Brain (organoid and tissue), 16 donors: ENCODE measurements at places on chromosomes 3 and 15.

GRCh38 chr15:33011976-33012375, 182.5 kb downstream of the FMN1 start:
- no peak for DNase-seq

GRCh38 chr3:95037927-95038326, 975.1 kb downstream of the NSUN3 start:
- no peak for DNase-seq

GRCh38 chr15:48500595-48500994, 144.9 kb downstream of the FBN1 start:
- DNase-seq = no peak

DNA sequence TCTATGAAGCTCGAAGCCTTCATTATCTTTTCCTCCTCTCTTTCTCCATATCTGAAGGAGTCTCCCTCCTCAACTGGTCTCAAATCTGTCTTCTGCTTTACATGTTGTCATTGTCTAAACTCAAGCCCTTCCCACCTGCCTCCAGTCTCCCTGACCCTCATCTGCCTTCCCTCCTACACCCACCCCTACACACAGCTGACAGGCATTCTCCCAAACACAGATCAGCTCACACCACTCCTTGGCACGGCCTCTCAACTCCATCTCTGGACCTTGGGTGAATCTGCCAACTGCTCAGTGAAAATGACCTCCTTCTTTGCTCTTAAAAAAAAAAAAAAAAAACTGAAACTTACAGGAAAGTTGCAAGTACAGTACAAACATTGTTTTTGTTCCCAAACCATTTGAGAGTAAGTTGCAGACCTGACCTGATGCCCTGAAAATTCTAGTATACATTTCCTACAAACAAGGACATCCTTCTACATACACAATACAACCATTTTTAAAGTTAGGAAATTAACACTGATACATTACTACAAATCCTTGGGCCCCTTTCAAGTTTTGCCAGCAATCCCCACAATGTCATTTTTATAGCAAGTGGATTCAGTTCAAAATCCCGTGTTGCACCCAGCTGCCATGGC, 49.4 kb upstream of the UBE2E1 start:
- no peak for DNase-seq

DNA sequence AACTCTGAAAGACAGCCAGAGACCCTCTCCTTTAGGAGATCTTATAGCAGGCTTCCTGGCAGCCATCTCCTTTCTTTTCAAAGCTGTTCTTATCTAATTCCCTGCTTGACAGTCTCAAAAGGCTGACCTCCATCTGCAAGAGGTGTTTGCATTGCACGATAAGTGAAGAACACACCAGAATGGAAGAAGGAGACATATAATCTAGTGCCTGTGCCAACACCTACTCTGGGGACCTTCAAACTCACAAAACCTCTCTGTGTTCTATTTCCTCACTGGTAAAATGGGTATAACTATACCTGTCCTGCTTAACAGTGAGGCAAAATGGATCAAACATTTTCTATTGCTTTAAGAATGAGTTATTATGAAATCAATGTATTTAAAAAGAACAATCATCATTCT, 65.0 kb downstream of the WDR72 start:
- DNase-seq = no peak

- DNase-seq = no peak
Measured at GRCh38 chr15:86373147-86373546, 293.5 kb downstream of the AGBL1 start.

GRCh38 chr15:88057836-88058235, 198.7 kb downstream of the NTRK3 start:
- peak; percentile 74 for DNase-seq

DNA sequence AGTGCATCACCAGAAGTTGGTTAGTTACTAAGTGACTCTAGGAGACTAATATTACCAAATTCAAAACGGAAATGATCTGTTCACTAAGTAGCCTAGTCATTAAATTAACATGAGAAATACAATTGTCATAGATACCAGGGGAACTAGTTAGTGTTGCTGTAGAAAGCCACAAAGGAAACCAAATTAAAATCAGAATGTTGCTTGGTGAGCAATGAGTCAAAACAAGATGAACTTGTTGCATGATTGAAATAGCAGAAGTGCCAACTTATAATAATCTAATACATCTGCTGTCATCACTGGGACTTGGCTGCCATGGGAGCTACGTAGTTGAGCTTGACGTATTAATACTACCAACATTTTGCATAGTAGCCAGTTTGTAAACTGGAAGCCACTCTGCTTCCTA, 458.1 kb downstream of the DIPK2A start:
- DNase-seq = no peak

DNA sequence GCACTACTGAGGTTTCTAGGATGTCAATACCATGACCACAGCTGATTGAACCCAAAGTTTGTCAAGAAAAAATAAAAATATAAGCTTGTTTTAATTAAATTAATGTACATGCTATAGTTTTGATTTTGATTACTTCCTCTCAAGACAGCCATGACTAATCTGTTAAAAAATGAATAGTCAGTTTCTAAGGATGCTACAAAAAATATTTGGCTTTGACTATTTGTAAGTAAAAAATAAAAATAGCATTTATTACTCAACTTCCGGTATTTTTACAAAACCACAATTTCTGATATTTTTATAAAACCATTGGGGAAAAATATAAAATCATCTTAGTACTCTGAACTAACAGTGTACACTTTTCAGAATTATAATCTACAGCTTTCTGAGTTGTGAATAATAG, 12.1 kb upstream of the TEX9 start:
- no peak for DNase-seq

GRCh38 chr3:71374582-71374981, 208.9 kb downstream of the FOXP1 start:
- no peak for DNase-seq

DNA sequence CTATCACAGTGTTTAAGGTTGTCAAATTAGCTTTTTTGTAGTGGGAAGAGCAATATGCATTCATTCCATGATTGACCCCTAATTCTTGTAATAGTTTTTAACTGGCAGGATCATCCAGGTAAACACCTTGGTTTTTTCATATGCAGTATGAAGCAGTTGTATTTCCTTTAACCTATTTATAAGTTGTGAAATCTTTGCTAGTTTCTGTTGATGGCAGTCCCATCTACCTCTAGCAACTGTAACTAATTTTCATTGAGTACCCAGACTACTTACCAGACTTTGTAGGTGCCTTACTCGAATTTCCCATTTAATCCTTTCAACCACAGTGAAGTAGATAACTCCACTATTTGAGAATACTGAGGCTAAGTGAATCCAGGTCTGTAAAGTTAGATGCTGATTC, 6.1 kb downstream of the FXR1 start:
- no peak for DNase-seq

DNA sequence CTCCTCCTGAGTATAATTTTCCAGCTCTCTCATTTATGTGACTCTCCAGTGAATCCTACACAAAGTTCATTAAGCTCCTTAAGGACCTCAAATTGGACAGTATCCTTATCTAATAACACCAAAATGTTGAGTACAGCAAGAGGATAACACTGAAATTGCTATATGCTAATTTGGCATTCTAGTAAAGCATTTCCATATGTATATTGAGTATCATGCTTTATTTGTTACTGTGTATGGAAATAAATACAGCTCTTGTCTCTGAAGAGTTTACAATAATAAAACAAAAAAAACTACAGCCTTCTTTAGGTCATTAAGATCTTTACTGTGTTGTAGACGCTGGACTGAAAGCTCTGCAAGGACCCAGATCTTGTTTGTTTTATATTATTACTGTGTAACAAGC, 1341.3 kb downstream of the ROBO1 start:
- DNase-seq = no peak

DNA sequence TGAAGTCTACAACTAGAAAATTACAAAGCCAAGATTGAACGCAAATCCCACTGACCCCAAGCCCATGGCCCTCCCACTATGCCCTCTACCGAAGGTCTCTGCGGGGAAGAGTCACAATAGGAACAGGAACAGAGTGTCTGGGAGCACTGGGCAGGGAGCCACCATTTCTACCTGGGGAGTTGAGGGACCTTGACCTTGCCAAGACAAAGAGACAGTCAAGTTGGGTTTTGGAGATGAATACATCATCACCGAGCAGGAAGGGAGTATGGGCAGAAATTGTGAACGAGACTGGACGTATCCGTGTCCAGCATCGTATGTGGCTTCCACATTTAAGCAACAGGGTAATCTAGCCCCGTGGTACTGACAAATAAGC, 30.8 kb upstream of the BFSP2 start:
- no peak for DNase-seq

GRCh38 chr3:48695393-48695753, 9.7 kb upstream of the NCKIPSD start:
- peak; percentile 75 for DNase-seq

DNA sequence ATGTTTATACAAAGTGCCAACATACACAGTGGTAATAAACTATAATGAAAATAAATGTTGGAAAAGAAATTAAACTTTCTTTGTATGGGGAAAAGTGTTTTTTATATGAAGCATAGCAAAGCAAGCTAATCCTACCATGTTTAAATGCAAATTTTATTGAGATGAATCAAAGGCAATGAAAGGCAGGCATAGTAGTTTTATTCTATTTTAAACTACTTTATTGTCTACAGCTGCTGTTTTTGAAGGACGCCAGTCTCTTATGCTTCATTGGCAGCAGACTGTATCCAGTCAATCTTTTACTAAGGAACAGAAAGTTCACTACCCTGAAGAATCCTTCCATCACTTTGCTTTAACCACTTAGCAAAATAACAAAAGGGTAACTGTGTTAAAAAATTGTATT, 761.0 kb downstream of the ROBO2 start:
- no peak for DNase-seq

GRCh38 chr15:57229051-57229450, 147.3 kb upstream of the CGNL1 start:
- no peak for DNase-seq

DNA sequence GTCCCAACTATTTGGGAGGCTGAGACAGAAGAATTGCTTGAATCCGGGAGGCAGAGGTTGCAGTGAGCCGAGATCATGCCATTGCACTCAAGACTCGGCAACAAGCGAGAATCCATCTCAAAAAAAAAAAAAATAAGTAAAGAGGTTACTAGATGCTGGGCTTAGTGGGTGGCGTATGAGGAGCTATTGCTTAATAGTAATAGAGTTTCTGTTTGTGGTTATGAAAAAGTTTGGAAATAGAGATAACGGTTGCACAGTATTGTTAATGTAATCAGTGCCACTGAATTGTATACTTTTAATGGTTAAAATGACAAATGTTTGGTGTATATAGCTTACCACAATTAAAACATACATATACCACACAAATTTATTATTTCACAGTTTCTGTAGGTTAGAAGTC, 14.7 kb upstream of the HHATL start:
- no peak for DNase-seq

GRCh38 chr3:59856934-59857460, 807.2 kb upstream of the CFAP20DC start:
- DNase-seq = no peak

DNA sequence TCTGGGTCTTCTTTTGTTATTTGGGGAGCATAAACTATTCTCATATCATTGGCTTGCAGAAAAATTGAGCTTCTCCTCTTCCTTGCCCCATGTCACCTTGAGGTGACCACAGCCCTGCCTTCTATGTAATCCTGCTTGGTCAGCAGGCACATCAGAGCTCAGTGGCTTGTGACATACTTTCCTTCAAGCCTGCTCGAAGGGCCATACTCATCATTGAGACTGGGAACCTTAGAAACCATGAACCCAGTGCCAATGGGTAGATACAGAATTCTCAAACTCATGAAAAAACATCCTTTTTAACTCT, 3.7 kb upstream of the CCR2 start:
- DNase-seq = no peak

DNA sequence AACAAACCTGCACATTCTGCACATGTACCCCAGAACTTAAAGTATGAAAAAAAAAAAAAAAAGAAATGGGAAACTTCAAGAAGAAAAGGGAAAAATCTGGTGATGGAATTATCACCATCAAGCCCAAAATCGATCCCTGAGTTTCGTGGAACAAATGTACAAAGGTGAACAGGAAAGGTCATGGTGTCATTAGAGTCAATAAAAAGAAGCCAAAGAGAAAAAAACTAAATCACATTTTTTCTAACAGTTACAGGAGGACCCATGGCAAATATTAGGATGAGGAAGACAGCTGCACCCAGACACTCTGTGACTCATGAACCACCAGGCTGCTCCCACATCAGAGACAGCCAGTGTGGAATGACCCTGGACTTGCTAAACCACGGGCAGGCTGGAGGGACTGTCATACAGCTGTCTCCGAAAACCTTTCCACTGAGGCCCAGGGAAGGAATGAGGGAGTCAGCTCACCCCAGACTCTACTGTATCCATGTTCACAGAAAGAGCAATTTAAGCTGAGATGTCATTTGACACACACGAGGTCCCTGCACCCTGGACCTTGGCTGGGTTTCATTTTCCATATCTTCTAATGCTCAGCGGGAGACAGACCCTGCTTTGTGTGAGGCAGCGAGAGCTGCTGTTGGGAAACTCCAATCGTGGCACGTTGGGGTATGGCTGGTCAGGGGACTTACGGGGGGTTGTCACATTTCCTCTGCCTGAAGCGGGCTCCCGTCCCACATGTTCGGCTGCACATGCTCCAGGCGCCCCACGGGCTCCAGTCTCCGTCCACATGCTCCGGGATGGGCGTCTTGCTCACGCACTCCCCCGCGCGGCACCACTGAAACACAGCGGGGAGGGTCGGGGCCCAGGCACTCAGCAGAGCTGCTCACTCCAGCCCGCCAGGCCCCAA, 210.2 kb downstream of the ADAMTS17 start:
- DNase-seq = no peak

DNA sequence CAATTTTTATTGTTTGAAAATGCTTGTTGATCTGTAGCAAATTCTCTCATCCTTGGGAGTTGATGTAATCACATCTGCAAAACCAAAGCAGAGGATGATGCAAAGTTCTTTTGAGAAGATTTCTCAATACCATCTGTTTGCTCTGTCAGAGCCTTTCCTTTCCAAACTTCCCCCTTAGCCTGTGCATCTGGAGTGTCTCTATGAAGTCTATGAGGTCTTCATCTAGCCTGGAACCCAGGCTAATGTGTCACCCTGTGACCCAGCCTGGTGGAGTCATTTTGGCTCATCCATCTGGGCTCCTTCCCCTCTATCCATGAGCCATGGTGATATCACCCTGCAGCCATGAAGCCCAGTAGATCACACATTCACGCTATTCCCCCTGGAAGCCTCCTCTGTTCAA, 123.2 kb upstream of the SLC7A14 start:
- no peak for DNase-seq

- no peak for DNase-seq
Measured at GRCh38 chr3:157312376-157312745, 124.3 kb upstream of the PTX3 start.

DNA sequence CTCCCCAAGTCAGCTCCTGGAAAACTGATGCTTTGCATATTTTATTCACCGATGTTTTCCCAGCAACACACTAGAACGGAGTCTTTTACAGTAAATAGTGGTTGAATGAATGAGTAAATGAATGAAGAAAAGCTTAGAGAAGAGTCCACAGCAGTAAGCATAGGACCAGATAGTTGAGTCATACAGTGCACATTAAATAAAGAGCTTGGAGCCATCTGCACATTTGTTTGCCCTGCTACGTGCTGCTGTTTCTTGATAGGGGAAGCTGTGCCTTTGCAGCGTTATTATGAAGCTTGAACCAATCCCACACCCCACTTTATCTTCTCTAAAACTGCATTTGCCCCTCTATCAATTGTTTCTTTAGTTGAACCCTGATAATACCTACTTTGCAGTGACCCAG, 1.2 kb downstream of the FAM98B start:
- DNase-seq = no peak
